ENCODE measurements at places on chromosomes 1 and 21.

GRCh38 chr1:238346340-238346739 lies 455.6 kb upstream of the ZP4 start:
- no peak for DNase-seq

DNA sequence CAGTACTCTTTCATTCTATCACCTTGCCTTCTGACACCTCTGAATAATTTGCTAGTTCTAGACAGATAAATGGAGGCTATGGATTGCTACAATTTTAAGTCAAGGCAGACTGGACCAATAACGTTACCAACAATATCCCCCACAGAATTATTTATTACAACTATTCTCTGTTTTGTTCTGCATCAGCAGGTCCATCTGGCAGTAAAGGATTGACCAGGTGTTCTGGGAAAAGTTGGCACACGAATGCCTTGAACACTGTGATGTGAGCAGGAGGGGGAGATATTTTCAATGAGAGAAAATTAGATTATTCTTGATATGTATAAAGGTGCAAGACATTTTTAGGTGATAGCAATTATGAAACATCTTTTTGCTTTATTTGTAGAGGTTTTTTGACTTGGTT lies 718.8 kb upstream of the TMPRSS15 start:
- DNase-seq = no peak

DNA sequence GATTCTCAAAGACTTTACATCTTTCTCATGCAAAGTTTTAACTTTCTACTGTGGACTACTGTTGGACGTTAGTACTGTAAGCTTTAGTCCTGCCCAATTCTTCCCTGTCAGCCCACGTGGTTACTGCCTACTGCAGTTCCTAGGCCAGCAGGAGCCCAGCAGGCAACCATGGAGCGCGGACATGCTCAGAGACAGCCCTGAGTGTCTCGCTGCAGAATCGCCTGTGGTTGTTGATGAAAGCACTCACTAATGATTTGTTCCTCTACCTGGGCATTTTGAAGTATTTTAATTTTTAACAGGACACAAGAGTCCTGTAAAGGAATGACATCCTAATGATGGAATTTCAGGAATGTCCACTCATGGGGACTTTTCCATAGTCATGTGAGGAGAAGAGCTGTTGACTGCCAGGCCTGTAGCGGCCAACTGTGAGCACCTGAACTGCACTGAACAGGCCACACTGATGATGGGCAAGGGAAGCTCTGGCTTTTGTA lies 44.1 kb downstream of the PGBD5 start:
- DNase-seq = no peak

DNA sequence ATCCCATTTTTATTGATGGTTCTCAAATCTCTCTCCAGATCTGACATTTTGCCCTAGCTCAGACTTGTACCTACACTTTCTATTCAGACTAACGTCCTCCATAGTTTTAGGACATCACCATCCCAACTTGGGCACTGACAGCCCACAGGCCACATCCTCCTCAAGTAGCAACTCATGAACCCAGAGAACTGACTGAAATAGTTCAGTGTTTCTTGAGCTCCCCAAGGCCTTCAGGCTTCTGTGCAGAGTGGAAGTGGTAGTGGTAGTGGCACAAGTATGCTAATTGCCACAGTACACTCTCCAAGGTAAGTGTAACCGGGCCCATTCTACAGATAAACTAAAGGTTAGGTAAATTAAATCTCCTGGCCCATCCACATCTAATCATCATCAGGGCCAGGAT lies 112.6 kb downstream of the SLC45A1 start:
- DNase-seq = no peak

- DNase-seq = no peak
Measured at GRCh38 chr1:51833700-51834099, 44.8 kb downstream of the NRDC start.

All from SJSA1 (cell line).